ENCODE measurements at places on chromosomes 7 and 10.
A peak's percentile ranks its signal among the peaks of the same experiment; 100 is the strongest.

- no peak for DNase-seq
Observed at GRCh38 chr10:28668363-28669226, 8.7 kb upstream of the BAMBI start.

- peak; percentile 63 for DNase-seq
Observed at GRCh38 chr10:7572391-7572790, 94.4 kb downstream of the ITIH5 start.

DNA sequence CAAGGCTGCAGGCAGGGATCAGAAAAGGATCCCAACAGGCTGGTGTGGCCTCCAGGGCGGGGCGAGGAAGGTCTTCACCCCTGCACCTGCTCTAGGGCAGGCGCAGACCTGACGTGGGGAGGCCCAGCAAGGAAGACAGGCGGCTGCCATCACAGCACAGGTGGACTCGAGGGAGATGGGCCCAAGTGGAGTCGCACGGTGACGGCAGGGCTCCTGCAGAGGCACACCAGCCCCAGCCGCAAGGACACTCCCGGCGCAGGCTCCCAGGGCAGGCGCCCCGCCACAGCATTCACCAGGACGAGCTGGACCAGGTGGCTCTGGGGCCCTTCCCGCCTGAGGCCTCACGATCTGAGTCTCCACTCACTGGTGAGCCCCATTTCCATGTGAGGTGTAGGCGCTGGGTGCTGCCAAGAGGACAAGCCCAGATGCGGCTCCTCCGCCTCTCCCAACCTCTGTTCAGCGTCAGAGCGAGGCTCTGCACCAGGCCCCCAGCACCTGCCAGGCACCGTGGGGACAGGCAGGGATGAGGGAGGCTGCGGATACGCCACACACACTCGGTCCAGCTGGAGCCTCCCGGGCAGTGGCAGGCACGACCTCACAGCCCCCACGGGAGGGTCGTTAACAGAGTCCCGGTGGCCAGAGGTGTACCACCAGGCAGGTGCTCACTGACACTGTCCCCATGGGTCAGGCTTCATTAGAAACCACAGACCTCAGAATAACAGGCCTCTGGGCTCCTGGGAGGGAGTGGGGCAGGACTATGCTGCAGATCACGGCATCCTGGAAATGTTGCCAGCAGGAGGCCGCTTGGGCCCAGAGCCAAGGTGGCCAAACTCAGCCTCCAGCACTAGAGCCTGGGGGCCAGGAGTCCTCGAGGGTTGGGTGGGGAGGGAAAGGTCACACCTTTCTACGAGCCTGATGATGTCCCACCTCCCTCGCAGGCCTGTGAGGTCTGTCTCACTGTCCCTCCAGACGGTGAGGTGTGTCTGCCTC is 111.6 kb downstream of the MAD1L1 start:
- no peak for DNase-seq

- no peak for DNase-seq
Observed at GRCh38 chr7:52317921-52318320, 717.5 kb upstream of the POM121L12 start.

- DNase-seq, result peak; percentile 94
Observed at GRCh38 chr10:86399879-86400704, 33.5 kb upstream of the GRID1 start.

GRCh38 chr10:15352836-15353235 is 18.3 kb downstream of the FAM171A1 start:
- DNase-seq, result no peak

- DNase-seq, result no peak
Observed at GRCh38 chr10:18117276-18117675, 22.9 kb upstream of the CACNB2 start.

GRCh38 chr10:129391464-129391863 is 75.6 kb upstream of the MGMT start:
- DNase-seq, result no peak

DNA sequence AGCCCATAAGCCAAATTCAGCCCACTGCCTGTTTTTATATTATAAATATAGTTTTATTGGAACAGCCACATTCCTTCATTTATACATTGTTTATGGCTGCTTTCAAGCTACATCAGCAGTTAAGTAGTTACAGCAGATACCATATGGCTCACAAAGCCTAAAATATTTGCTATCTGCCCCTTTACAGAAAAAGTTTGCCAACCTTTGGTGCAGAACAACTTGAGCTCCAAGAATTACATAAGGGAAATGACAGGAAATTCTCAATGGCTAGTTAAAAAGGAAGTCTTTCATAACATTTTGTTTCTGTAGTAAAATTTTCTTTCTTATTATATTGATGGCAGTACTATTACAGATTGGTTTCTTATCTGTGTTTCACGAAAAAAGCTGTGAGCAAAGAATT is 59.3 kb downstream of the COL28A1 start:
- DNase-seq, result no peak

- DNase-seq, result no peak
Observed at GRCh38 chr10:6338361-6338760, 135.6 kb downstream of the PFKFB3 start.

- DNase-seq, result peak; percentile 81
Observed at GRCh38 chr10:110802551-110803238, 69.0 kb upstream of the PDCD4 start.

DNA sequence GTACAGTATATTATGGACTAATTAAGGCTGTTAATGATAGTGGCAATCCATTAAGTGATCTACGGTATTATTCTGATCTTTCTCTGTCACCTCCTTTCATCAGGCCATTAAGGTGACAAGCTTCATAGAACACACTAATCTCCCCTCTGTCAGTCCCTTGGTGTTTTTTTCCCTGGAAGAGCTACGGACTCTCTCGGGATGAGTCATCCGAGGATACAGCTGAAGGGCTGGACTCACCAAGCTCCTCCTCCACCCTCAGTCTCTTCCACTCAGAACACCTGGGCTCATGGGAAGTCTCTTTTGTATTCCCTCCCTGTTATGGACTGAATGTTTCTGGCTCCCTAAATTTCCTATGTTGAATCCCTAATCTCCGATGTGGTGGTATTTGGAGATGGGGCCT is 69.8 kb upstream of the PLXNA4 start:
- no peak for DNase-seq

DNA sequence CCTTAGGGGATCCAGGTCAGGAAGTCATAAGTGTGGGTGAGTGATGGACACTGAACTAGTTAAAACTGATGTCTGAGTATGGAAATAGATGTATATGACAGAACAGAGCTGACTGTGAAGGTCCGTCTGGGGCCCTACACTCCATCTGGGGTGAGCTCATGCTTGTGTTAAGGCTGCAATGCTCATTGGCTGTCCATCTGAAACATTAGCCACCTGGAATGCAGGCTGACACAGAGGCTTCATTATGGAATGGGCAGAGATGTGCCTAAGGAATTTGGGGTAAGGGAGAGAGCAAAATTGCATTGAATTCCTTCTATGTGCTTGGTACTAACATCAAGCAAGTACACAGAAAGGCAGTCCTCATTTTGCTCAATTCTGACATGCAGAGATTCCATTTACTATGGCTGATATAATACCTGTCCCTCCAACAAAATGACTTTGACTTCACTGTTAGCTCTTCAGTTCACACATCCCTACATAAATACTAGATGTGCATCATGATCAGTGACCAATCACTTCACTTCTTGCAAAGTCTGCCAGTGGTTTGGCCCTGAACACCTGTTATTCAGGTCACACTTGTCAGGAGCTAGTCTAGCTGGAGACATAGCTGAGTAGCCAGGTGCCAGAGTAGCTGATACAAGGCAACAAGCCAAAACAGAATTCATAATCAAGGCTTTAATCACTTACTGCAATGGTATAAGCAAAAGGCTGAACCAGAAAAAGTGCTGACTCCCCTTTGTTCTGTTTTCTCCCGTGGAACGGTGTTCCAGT is 128.9 kb upstream of the VWC2 start:
- DNase-seq, result no peak

DNA sequence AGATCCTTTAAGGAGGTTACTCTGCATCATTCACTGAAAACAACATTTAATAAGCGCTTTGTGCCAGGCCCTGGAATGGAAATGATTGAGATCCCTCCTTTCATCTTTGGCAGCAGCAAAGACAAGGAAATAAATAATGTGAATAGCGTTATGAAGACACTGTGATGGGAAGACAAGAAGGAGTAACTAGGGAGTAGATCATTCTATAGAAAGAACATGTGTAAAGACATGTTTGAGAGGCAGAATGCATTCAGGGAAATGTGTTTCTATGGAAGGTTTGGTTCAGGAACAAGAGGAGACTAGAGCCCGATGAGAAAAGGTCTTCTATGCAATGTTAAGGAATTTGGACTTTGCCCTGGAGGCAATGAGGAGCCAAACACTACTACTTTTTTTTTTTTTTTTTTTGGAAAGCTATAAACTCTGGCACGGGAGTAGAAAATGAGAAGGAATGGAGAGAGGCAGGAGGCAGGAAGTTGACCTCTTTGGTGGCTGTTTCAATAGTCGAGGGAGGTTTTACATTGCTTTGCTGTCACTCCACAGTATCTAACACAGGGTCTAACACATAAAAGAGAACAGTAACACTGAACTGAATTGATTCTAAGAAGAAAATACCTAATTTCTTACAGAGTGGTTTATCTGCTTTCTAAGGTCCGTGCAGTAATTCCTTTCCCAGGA is 44.9 kb downstream of the SMURF1 start:
- DNase-seq, result peak; percentile 67

DNA sequence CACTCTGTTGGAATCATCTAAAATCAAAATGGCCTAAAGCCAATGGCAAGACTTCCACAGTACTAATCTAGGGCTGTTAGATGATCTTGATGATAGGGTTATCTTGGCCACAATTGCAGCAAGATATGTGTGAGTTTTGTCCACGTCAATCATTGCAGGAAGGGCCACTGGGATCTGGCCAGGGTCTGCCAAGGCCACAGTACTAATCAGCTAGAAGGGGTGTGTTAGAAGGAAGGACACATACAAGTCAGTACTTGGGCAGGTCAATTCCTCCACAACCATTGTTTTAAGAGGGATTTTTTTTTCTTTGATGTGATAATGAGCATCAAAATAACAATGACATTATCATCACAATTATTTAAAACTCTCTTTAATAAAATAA is 1.6 kb downstream of the LMOD2 start:
- DNase-seq, result no peak

DNA sequence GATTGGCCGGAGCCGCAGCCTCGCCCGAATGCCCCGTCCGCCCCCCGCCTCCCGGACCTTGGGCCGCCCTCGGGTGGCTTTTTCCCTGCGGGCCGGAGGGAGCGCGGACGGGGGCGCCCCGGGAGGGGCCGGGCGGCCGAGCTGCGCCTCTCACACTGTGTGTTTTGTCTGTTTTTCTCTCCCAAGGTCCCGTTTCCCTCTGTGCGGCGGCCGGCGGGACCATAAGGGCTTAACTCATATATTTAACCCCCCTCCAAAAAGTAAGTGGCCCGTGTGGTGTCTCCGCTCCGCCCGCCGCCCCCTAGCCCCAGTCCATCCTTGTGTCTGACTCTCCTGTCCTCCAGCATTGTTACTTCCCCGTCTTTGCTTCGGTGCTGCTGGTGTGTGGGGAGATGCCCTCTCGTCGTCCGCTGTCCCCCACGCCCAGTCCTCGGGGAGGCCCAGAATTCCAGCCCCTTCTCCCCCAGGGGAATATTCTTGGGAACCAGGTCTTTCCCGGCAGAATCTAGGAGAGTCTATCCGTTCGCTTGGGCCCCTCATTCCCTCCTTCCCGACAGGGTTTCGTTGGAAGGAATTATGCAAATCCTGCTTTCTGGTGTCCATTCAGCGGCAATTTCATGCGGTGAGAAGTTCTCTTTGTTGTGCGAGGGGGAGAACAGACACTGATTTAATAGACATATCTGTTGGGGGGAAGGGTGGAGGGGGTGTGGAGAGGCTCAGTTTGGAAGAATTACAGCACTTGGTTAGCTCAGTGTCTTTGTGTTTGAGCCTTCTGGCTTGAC is 1.3 kb downstream of the LCOR start:
- DNase-seq, result no peak

GRCh38 chr10:52780391-52781155 is 8.0 kb upstream of the MBL2 start:
- no peak for DNase-seq

DNA sequence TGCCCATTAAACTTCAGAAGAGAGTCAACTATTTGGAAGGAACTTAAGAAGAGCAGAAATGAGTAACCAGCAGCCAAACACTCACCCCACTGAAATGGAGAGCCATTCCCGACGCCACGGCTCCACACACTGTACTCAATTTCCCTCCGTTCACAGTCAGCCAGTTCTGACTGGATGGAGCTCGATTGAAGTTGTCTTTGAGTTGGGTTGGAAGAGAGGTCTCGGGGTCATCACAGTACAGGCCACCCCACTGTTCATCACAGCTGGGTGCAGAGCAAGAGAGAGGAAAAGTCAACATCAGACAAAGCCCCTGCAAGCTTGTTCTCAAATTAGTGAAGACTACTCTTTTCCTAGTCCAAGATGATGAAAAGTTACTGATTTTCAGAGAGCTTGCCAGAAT is 75.9 kb upstream of the SLC26A5 start:
- DNase-seq, result no peak

DNA sequence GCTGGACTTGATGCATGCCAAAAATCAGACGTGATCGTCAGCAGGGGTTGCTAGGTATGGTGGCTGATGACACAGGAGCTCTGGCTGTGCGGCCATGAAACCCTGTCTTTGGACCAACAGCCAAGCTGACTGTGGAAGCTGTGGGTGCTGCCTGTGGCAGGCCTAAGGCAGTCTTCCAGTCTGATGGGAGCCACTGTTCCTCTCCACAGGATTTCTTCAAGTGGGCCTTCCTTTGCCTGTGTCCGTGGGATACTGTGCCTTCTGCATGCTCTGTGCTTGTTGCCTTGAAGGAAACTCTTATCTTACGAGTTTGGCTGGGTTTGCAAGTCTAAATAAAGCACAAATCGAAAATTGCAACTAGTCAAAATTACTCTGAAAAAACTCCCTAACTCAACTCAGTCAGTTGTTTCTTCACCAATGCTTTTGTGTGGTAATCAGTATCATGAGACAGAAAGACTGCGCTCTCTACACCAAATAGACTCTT is 101.9 kb upstream of the PDLIM1 start:
- DNase-seq, result no peak

GRCh38 chr7:1993776-1994740 is 238.7 kb downstream of the MAD1L1 start:
- DNase-seq, result no peak

DNA sequence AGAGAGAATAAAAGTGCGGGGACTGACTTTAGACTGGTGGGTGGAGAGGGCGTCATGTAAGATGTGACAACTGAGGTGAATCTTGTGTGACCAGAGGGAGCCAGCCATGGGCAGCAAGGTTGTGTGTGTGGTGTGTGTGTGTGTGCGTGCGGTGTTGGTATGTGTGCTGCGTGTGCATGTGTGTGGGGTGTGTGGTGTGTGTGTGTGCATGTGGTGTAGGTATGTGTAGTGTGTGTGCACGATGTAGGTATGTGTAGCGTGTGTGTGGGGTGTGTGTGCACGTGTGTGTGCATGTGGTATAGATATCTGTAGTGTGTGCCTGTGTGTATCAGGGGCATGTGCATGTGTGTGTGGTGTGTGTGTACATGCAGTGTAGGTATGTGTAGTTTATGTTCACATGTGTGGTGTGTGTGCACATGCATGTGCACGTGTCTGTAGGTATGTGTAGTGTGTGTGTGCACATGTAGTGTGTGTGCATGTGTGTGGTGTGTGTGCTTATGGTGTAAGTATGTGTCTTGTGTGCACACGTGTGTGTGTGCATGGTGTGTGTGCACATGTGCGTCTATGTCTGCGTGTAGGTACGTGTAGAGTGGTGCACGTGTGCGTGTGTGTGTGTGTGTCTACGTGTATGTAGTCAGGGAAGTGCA is 312.3 kb upstream of the MKI67 start:
- DNase-seq, result no peak

Data from AG10803 (cell line).